ENCODE measurements at places on chromosomes 3 and 15.

DNA sequence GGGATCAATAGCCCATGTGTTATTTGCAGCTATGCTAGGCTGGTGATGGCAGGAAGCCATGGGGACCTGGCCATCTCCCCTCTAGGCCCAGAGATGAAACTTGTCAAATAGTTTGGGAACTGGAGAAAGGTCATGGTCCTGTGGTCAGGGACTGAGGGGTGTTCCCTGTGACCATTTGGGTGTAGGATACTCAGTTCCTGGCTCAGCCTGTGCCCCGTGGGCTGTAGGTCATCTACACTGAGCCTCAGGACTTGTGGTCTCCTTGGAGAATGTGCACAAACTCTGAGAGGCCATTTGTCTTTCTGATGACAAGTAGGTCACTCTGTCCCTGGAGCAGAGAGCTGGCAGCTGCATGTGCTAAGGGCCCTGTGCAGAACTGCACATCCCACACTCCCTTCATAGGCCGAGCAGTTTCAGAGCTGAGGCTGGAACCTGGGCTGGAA lies 17.5 kb downstream of the GASK1A start:
- DNase-seq, result no peak

DNA sequence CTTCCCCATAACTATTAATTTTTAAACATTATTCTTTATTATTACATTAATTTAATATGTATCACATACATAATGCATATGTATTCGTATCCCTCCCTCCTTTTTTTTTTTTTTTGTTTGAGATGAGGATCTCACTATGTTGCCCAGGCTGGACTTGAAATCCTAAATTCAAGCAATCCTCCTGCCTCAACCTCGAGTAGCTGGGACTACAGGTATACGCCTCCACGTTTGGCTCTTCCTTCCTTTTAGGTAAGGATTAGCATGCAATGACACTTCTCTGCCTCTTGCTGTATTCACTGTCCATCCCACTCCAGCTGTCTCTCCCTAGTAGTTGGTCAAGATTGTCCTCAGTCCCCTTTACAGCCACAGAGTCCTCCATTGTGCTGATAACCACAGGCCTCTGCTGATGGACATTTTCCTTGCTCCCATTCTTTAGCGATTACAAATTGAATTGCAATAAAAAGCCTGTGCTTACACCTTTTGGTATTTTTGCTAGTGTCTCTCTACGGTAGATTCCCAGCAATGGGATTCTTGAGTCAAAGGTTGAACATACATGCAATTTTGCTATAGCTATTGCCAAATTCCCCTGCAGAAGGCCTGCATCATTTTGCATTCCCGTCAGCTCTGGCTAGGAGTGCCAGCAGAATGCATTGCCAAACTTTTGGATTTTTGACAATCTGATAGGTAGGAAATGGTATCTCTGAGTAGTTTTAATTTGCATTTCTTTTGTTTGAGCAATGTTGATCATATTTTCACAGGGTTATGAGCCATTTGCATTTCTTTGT lies 156.6 kb downstream of the SMAD6 start:
- DNase-seq, result no peak

GRCh38 chr3:141539431-141540187 lies 52.8 kb downstream of the RASA2 start:
- no peak for DNase-seq

DNA sequence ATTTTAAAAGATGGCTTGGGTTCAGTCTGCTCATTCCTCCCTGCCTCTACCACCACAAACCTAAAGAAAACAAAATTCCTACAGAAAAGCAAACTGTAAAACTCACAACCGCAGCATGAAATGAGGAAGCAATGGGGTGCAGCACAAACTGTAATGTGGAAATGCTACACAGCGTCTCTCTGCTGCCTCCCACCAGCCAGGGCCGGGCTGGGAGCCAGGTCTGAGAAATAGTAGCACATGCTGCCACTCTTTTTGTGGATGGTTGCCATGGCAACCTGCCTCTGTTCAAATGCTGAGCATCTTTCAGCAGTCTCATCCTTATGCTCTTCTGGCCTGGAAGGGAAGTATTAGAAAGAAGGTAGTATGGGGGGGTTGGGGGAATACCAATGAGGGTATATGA lies 55.4 kb downstream of the EOMES start:
- DNase-seq, result no peak

GRCh38 chr15:81336568-81336967 lies 12.6 kb upstream of the STARD5 start:
- no peak for DNase-seq

- no peak for DNase-seq
These were observed 63.4 kb upstream of the ANKRD28 start for GRCh38 chr3:15861163-15861562.

GRCh38 chr3:166510382-166510781 lies 673.2 kb upstream of the BCHE start:
- no peak for DNase-seq

DNA sequence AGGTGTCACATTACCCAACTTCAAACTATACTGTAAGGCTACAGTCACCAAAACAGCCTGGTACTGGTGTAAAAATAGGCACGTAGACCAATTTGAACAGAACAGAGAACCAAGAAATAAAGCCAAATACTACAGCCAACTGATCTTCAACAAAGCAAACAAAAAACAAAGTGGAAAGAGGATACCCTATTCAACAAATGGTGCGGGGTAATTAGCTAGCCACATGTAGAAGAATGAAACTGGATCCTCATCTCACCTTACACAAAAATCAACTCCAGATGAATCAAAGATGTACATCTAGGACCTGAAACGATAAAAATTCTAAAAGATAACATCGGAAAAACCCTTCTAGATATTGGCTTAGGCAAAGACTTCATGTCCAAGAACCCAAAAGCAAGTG lies 13.1 kb downstream of the PEAK1 start:
- DNase-seq, result no peak

- DNase-seq, result no peak
These were observed 3.8 kb upstream of the TKT start for GRCh38 chr3:53259427-53260259.

DNA sequence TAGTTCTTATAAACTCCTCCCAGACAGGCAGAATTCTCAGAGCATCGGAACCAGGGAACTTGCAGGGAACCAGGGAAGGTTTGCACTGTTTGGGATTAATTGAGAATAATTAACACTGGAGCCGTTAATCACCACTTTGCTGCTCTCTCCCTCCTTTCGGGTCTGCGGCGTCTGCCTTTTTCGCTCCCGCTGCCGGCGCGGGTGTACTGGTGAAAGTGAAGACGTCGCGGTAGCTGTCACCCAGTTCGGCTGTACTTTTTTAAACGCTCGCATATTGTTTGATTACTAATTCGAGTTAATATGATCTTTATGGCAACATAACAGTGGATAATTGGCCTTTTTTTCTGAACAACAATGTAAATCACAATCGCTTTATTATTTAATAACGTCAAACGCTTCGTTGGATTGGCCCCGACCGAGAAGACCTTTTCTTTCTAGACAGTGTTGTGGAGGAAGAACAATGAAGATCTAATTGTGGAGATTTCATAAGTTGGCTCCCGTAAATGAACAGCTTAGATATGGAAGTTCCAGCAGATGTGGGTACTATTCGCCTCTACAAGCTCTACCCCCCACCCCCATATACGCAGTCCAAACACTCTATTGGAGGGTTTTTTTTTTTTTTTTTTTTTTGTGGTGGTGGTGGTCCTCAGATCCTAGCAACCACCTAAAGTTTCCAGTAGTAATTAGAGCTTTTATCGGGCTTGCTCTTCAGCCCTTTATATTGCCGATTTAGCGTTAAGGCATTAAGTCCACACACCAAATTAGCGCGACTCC lies 12.7 kb downstream of the SOX2 start:
- DNase-seq, result no peak

GRCh38 chr3:196619223-196619622 lies 20.3 kb upstream of the NRROS start:
- no peak for DNase-seq

Data from suprapubic skin (tissue), 4 donors.